HFFc6 (cell line): ENCODE measurements at places on chromosomes 11 and 22. TPM values are rescaled to one million over a fixed set of nuclear protein-coding genes. Genes with fewer than 3 reads are reported as not detected.

DNA sequence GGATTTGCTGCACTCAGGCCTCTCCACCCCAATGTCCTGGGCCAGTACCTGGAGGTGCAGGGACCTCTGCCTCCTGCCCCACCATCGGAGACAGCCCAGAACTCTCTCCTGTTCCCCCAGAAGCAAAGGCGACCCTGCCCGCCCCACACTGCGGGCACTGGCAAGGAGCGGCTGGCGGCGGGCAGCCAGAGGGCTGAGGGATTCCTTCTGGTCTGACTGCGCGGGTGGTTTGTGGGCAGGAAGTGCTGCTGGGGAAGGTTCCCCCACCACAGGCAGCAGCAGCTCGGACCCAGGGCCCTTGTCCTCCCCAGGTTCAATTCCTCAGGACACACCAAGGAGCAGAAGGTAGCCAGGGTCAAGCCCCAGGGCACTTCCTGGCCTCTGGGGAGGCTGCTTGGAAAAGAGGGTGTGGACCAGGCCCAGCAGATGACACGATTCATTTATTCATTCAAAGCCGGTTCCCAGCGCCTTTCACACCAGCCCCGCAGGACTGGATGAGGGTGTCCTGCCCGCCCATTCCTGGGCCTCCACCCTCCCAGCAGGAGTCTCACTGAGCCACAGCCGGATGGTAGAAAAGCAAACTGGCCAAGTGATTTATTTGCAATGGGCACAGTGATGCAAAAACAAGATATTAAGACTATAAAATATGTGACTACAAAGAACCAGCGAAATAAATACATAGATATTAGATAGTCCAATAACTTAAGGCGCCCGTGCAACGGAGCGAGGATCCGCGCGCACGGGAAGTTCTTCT is 1.2 kb downstream of the PHLDA2 start:
- DNase-seq = peak; percentile 19

DNA sequence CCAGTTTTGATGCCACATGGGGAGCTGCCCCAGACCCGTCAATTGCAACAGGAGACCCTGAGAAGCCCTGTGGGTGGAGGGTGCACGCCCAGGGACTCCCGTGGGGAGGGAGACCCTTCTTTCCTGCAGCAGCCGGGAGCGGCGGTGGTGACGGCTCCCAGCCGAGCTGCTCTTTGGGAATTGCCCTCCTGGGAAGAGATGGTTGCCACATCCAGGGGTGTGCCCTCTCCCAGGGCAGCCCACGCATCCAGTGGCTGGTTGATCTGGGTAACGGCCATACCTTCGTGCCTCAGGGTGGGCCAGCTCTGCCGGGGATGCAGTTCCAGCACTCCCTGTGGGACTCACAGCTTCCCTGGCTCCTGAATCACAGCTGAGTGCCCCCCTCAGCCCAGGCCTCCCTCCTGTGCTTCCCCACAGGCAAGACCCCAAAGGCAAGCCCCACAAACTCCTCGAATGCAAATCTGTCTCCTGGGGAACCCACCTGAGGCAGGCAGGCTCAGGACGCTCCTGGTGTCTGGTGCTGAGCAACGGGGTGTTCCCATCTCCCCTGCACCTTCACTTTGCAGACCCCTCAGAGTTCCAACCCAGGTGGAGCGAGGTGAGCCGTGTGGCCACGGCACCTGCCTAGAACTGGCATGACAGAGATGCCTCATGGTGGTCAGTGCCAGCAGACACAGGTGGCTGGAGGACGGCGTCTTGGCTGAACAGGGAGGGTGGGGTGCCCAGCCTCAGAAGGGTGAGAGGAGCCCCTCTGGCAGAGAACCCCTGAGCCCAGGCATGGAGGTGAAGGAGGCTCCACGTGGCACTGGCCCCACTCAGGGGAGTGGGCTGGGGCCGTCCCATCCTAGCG is 1027.4 kb downstream of the BRD1 start:
- no peak for DNase-seq

DNA sequence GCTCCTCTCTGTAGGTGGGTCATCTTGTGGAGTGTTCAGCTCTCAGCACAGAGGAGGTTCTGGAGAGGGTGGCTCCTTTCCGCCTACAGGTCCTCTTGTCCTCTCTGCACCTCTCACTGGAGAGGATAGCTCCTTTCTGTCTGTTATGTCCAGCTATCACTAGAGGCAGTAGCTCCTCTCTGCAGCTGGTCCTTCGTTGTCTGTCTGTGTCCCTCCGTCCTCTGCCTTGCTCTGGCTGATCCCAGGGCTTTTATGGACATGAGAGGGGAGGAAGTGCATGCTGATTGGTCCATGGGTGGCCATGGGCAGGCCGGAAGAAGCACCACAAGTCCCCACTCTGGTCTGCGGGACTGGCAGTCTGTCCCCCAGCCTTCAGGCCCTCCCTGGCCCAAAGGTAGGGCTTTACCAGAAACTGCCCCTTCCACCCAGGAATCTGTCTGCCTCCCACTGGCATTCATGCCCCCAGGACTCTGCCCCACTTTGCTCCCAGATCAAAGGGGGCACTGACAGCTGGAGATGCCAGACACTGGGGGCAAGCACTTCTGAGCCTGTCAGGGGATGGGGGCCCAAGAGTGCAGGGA is 38.6 kb upstream of the CALCB start:
- no peak for DNase-seq

GRCh38 chr22:50144005-50144614 is 26.4 kb upstream of the PANX2 start:
- no peak for DNase-seq

DNA sequence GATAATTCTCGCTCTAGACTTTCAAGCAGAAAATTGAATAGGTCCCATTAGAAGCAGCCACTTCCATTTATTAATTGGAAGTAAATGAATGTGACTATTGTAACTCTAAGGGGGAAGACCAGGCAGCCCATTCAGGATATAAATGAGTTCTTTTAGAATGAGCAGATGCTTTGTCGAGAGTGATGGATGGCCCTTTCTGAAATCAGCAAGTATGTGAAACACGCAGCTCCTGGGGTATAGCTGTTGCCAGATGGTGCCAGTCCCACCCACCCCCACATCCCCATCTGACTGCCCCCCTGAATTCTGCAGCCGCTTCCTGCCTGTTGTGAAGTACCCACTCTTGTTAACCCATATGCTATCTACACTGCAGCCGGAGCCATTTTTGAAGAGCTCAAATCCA is 3.7 kb downstream of the SLC15A3 start:
- no peak for DNase-seq

The RNF214 gene
- total RNA-seq = 19.9 to 24.4 TPM (median 21.3 TPM) in 3 replicates

The TEX12 gene
- total RNA-seq = not detected in 3 replicates

The MICALL1 gene
- total RNA-seq = 32.0 to 41.3 TPM (median 39.6 TPM) in 3 replicates

The RBMXL2 gene
- total RNA-seq = not detected in 3 replicates
